ENCODE measurements at places on chromosomes 7 and 10.

DNA sequence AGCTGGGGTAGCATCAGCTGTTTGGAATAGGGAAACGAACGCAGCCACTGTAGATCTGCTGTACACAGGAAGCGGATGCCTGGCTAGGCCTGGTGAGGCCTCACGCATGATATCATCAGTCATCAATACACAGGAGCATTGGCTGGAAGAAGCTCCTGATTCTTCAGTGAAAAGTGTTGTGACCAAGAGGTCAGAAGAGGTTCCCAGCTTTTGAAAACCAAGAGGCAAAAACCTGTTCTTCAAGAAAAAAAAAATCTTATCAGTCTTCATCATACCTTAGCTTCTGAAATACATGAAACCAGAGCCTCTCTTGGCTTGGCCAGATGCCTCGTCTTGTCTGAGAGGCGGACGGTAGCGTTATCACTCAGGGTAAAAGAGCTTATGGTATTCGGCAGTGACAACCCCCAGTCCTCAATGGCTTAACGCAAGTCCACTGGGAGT is 139.3 kb upstream of the TCF7L2 start:
- no peak for DNase-seq

DNA sequence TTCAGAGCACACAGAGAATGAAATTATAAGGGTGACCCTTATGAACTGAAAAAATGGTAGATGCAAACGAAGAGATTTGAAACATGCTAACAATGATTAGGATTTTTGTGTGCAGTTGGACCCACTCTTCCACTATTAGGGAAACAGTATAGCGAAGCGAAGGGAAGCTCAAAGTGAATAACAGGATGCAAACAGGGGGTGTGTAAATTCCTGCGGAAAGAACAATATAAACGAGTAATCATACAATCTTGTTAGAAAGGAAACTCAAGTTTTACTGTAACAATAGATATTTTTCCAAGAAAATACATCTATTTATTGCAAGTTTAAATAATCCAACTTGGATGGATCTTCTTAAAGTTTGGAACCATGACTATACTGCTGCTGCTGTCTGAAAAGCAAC is 14.7 kb downstream of the AHR start:
- DNase-seq: no peak

DNA sequence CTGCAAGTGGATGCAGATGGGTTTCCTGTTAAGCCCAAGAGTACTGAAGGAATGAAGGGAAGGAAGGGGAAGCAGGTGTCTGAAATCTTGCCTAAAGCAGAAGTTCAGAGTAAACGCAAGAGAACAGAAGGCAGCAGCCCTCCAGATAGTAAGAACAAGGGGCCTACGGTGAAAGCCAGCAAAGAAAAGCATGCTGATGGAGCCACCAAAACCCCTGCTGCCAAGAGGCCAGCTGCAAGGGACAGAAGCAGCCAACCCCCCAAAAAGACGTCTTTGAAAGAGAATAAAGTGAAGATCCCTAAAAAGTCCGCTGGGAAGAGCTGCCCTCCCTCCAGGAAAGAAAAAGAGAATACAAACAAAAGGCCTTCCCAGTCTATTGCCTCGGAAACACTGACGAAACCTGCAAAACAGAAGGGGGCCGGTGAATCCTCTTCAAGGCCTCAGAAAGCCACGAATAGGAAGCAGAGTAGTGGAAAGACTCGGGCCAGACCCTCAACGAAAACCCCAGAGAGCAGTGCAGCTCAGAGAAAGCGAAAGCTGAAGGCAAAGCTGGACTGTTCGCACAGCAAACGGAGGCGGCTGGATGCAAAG is 152.5 kb downstream of the LCOR start:
- no peak for DNase-seq

DNA sequence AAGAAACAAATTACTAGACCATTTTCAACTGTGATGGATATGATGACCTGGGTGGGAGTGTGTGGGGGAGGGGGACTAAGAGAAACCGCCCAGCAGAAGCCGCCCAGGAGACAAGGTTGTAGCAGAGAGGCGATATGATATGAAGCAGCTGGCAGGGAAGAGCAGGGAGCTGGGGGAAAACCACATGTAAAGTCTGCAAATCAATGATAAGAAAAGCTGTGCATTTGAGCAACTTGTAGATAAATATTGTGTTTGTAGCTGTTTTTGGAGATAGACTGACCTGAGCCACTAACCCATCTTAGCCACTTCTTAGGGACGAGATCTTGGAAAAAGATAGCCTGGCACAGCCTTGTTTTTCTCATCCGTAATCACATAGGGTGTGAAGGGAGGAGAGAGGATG is 252.6 kb downstream of the SEC23IP start:
- no peak for DNase-seq

- no peak for DNase-seq
These were observed 61.4 kb upstream of the GNA12 start for GRCh38 chr7:2905500-2905899.

- no peak for DNase-seq
These were observed 880.9 kb downstream of the ANKRD7 start for GRCh38 chr7:119105381-119105780.

DNA sequence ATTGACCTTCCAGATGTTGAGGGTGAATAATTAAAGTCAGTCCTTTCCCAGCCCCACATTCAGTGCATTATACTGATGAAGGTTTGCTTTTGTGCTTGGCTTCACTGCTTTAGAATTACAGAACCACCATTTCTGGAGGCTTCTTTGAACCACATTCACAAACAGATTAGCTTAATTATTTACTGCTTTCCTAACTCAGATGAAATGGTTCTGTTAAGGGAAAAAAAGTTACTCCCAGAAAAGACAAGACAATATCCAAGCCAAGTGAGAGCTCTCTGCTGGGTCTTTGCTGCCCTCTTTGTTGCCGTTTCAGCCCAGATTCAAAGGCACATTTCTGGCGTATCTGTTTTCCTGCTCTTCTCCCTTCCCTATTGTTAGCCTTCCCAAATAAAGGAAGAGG is 188.9 kb downstream of the AHR start:
- DNase-seq: no peak

GRCh38 chr7:8389593-8390261 is 43.7 kb upstream of the NXPH1 start:
- no peak for DNase-seq

DNA sequence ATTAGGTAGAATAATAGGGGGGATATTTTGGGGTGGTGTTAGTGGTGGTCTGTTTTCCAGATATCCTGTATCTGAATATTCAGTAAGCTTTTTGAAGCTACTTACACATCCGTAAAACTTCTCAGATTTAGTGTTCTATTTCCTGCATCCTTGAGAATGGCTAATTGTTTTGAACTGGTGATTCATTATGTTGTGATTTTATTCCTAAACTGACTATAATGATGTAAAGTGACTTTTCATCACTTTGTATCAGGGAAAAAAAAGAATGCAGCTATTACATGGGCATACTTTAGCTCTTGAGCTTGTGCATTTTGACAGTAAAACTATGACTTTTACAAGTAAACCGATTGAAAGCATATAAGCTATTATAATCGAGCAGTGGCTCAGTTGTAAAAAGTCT is 18.2 kb downstream of the WAC start:
- no peak for DNase-seq

- DNase-seq: no peak
These were observed 76.1 kb downstream of the CYP26A1 start for GRCh38 chr10:93149761-93150160.

DNA sequence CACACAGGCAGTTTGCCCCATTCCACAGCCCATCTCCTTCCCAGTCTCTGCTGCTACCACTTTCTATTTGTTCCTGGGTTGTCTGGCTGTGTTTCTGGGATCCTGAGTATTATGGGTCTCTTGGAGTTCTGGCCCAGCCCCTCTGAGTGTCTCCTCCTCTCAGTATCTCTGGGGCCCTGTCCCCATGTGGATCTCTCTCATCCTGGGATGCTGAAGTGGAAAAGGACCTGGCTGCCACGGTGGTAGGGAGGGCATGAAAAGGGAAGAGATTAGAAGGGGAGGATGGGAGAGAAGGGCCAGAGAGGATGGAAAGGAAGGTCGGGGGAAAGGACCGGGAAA is 54.5 kb upstream of the LBX1 start:
- DNase-seq: no peak

DNA sequence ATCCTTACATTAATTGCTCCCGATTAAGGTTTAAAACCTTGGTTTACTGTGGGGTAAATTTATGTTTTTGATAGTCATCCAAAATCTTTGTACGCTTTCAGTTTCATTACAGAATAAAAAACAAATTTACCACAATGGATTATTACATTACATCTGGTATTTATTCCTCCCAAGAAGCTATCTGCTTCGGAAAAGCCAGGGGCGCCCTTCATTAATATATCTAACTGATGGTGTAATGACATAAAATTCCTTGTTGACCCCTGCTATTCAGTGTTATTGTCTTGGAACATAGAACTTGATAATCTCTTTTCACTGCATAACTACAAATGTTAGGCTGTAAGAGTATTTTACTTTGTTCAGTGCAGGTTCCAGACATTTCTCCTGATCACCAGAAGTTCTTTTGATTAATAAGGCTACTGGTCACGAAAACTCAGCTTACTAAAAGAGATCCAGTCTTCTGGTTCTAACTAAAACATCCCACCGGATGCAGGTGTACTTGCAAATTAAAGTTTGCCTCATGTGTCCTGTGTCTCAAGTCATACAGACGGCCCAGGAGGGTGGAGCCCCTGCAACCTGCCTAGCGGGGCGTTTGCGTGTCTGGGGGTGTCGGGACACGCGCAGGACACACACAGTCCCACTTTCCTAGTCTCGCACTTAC is 581 bp upstream of the GLCCI1 start:
- no peak for DNase-seq

DNA sequence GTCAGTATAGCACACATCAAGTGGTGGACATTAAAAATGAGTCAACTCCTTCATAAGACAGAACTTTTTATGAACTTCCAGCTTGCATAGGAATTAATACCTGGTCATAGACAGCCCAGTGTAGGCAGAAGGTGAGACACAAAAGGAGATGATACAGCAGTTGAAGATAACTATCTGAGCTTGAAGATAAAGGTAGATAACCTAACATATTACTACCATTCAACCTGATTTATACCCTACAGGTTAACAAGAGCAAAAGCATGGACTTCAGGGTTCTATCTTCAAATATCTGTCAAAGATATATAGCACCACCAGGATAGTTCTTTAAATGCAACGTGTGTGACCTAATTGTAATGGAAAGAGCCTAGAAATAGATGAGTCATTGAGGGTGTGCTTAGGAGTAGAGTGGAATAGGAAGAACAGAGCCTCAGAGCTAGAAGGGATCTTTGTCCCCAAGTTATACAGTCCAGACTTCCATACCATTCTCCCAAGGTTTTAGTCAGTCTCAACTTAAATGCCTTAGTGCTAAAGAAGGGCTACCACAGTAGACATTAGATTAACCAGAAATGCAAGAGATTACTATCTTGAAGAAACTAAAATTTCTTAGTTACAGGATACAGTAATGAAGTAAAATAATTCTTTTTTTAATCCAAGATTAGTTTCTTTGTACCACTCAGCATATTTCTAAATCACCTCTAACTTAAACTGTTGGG is 9.2 kb downstream of the ZNF800 start:
- no peak for DNase-seq

GRCh38 chr7:50679218-50680007 is 103.3 kb downstream of the GRB10 start:
- peak; percentile 61 for DNase-seq

DNA sequence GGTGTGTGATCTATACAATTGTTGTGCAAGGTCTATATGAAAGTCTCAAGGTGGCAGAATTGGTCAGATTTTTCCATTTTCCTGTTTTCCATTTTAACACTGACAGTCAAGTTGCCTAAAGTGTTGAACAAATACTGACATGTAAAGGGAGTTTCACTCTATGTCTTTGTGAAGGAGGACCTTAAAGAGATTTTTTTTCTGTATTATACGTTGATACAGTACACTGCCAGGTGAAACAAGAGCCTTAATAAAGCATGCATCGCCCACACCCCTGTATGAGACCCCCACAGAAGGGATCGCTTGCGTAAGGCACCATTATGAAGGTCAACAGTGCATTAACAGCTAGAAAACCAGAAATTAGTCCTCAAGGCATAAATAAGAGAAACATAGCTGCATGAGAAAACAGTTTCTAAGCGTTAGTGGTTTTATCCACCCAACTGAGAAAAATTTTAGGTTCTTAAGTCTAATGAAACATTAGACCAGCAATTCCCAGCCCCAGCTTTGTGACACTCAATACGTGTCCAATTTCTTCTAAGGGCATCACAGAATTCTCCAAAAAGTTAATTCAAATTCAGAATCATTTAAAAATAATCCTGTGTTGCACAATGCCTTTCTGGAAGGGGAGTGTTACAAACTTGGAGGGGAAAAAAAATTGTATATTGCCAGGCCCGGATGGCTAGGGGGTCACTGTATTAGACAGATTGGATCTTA is 6.9 kb downstream of the KLF6 start:
- peak; percentile 36 for DNase-seq

- no peak for DNase-seq
These were observed 129.9 kb downstream of the NOC3L start for GRCh38 chr10:94232711-94233383.

DNA sequence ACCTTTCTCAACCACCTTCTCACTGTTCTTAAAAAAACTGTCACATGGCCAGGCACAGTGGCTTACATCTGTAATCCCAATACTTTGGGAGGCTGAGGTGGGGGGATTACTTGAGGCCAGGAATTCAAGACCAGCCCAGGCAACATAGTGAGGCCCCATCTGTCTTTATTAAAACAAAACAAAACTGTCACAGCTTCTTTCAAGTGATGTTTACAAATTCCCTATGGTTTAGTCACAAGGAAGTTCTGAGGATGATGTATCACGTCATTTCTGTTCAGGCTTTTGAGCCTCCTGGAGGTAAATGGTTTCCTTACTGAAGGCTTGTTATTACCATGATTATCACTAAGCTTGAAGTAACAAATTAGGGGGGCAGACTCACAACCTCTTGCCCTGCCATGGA is 186.2 kb downstream of the CFTR start:
- DNase-seq: no peak

DNA sequence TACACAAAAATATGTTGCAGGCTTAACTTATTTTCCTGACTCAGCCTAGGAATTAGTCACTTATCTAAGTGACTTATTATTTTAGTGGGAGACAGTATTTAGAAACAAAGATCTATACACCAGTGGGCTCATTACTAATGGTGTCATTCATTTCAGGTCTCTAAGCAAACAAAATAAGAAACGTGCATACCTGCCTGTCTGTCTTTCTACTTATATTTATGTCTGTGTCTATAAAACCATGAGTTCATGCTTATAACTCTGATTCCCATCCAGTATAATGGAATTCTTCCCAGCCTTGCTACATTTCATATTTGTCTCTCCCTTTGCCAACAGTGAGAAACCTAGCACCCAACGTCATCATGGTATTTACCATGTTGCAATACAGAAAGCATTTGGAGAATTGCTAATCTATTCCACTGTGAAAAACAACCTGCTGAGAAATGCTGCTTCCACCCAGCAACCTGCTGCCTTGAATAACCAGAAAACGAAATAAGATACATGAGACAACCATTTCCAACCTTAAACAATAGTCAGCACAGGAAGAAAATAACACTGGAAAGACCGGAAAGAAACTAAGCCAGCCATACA is 501.0 kb downstream of the GLRX3 start:
- DNase-seq: no peak

DNA sequence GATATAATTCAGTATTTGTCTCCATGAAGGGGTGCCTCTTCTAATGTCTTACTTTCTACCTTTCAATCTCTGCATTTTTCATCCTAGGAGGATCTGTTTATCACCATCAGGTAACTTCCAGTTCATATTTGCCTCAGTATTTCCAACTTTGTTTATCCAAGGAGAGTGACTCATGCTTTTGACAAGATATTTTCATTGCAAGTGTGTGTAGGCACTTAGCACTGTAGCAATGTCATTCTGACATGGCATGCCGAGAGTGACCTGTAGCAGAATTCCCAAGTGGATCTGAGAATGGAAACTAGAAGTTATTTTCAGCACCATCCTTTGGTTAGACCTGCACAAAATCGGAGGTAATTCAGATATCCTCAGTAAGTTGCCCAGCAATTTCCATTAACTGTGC is 129.9 kb downstream of the INHBA start:
- DNase-seq: no peak

Data from cerebellar cortex (tissue), 1 donor.